ENCODE measurements at places on chromosomes 2 and 18.

DNA sequence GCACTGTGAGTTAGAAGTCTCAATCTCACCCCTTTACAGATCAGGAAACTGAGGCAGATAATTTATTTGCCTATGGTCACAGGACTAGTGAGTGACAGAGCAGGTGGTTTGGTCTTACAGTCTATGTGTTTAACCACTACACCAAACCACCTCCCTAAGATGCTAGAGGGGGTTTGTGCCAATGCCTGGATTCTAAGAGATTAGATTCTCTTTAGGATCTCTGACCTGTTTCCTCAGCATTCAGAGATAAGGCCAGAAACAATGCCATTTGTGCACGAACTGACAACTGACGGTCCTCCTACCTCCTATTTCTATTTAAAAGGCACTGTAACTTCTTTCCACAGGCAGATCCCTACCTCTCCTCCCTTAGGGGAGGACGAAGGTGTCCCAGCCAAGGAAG, 2.3 kb upstream of the SLC20A1 start:
- H3K4me3 ChIP-seq = no peak overlapping the region
- H3K4me1 ChIP-seq = peaks cover 9% of the 10 kb centered on the region
- H3K27me3 ChIP-seq = no peaks in the 10 kb centered on the region
- H3K27ac ChIP-seq = no peak overlapping the region

DNA sequence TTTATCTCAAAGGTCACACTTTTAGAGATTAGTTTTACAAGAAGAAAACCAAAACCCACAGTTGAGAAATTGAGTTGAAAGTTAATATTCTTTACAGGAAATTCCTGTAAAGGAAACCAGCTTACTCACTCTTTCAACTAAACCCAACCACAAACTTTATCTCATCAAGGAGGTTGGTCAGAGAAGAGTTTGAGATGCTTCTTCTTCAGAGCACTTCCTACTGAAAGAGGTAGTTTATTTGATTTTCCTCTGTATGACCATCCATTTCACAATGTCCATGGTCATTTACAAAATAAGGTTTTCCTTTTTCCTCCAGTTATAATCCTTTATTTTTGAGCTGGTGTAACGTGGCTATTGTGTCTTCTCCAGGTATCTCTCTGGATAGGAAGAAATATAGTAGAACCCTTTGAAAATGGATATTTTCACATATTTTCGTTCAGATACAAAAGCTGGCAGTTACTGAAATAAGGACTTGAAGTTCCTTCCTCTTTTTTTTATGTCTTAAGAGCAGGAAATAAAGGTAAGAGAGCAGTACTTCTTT, 4.5 kb upstream of the IL18RAP start:
- no peaks in the 10 kb centered on the region for H3K27me3 ChIP-seq
- H3K4me3 ChIP-seq = no peak overlapping the region
- no peak overlapping the region for H3K27ac ChIP-seq
- no peaks in the 10 kb centered on the region for H3K36me3 ChIP-seq
- H3K4me1 ChIP-seq = no peaks in the 10 kb centered on the region
- no peak for DNase-seq

GRCh38 chr2:119261493-119262225, 38.0 kb downstream of the STEAP3 start:
- H3K4me1 ChIP-seq = peaks cover 12% of the 10 kb centered on the region
- no peaks in the 10 kb centered on the region for H3K27me3 ChIP-seq
- H3K4me3 ChIP-seq = no peak overlapping the region
- no peaks in the 10 kb centered on the region for H3K36me3 ChIP-seq

- H3K4me1 ChIP-seq = no peaks in the 10 kb centered on the region
- no peaks in the 10 kb centered on the region for H3K27me3 ChIP-seq
- no peak for DNase-seq
- H3K36me3 ChIP-seq = no peaks in the 10 kb centered on the region
- no peak overlapping the region for H3K4me3 ChIP-seq
Measured at GRCh38 chr2:235333076-235333475, 160.8 kb upstream of the AGAP1 start.

GRCh38 chr18:12408247-12408869, 629 bp downstream of the PRELID3A start:
- no peaks in the 10 kb centered on the region for H3K27me3 ChIP-seq
- H3K4me3 ChIP-seq = peak overlapping the region; percentile 53
- no peaks in the 10 kb centered on the region for H3K36me3 ChIP-seq
- H3K27ac ChIP-seq = no peak overlapping the region
- no peak for DNase-seq

- H3K27me3 ChIP-seq = no peaks in the 10 kb centered on the region
- no peak for DNase-seq
- no peaks in the 10 kb centered on the region for H3K36me3 ChIP-seq
- H3K4me1 ChIP-seq = no peaks in the 10 kb centered on the region
- H3K27ac ChIP-seq = no peak overlapping the region
- no peak overlapping the region for H3K4me3 ChIP-seq
Measured at GRCh38 chr2:30371028-30371689, 75.9 kb upstream of the LCLAT1 start.

- no peaks in the 10 kb centered on the region for H3K27me3 ChIP-seq
- H3K27ac ChIP-seq = no peak overlapping the region
- no peak overlapping the region for H3K4me3 ChIP-seq
Measured at GRCh38 chr2:237304763-237305514, 109.0 kb downstream of the COL6A3 start.

- H3K4me1 ChIP-seq = no peaks in the 10 kb centered on the region
- DNase-seq = no peak
- no peaks in the 10 kb centered on the region for H3K27me3 ChIP-seq
- no peak overlapping the region for H3K4me3 ChIP-seq
Measured at GRCh38 chr18:38032516-38032915, 466.9 kb upstream of the CELF4 start.

GRCh38 chr2:70851704-70852103, 16.1 kb upstream of the CD207 start:
- no peak overlapping the region for H3K4me3 ChIP-seq
- H3K27me3 ChIP-seq = no peaks in the 10 kb centered on the region
- no peaks in the 10 kb centered on the region for H3K36me3 ChIP-seq
- H3K4me1 ChIP-seq = no peaks in the 10 kb centered on the region

GRCh38 chr18:48026216-48026615, 95.8 kb upstream of the SMAD2 start:
- DNase-seq = no peak
- no peak overlapping the region for H3K4me3 ChIP-seq
- H3K4me1 ChIP-seq = peaks cover 2% of the 10 kb centered on the region
- no peak overlapping the region for H3K27ac ChIP-seq
- no peaks in the 10 kb centered on the region for H3K27me3 ChIP-seq

DNA sequence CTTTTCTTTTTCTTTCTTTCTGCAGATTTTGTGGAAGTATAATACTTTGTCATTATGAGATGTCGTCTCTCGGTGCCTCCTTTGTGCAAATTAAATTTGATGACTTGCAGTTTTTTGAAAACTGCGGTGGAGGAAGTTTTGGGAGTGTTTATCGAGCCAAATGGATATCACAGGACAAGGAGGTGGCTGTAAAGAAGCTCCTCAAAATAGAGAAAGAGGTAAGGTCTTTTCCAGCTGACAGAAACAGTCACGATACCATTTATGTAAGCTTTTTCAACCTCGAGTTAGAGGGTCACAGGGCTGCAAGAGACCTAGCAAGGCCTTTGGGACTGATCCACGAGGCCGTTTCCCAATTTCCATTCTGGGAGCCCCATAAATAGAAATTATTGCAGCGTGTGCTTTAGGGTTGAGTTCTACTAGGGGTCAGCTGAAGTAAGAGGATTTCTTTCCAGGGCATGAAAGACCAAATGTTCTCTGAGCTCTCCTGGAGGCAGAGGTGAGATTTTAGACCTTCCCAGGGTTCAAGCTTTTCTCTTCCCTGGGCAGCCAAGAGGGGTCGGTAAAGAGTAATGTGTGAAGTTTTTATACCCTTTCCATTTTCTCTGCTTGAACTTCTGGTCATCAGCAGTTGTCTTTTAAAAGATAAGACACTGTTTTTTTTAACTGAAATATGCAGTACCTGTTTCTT, 15.5 kb downstream of the MAP3K20 start:
- H3K27ac ChIP-seq = no peak overlapping the region
- DNase-seq = no peak
- no peak overlapping the region for H3K4me3 ChIP-seq
- no peaks in the 10 kb centered on the region for H3K36me3 ChIP-seq
- H3K27me3 ChIP-seq = no peaks in the 10 kb centered on the region

GRCh38 chr18:42477267-42477666, 522.2 kb downstream of the PIK3C3 start:
- H3K4me3 ChIP-seq = no peak overlapping the region
- no peaks in the 10 kb centered on the region for H3K36me3 ChIP-seq
- no peaks in the 10 kb centered on the region for H3K4me1 ChIP-seq
- no peak for DNase-seq
- H3K27ac ChIP-seq = no peak overlapping the region
- H3K27me3 ChIP-seq = no peaks in the 10 kb centered on the region

- no peak overlapping the region for H3K27ac ChIP-seq
- no peak for DNase-seq
- H3K4me1 ChIP-seq = no peaks in the 10 kb centered on the region
- H3K4me3 ChIP-seq = no peak overlapping the region
- no peaks in the 10 kb centered on the region for H3K27me3 ChIP-seq
Measured at GRCh38 chr2:227415538-227416424, 28.0 kb upstream of the SCYGR1 start.

DNA sequence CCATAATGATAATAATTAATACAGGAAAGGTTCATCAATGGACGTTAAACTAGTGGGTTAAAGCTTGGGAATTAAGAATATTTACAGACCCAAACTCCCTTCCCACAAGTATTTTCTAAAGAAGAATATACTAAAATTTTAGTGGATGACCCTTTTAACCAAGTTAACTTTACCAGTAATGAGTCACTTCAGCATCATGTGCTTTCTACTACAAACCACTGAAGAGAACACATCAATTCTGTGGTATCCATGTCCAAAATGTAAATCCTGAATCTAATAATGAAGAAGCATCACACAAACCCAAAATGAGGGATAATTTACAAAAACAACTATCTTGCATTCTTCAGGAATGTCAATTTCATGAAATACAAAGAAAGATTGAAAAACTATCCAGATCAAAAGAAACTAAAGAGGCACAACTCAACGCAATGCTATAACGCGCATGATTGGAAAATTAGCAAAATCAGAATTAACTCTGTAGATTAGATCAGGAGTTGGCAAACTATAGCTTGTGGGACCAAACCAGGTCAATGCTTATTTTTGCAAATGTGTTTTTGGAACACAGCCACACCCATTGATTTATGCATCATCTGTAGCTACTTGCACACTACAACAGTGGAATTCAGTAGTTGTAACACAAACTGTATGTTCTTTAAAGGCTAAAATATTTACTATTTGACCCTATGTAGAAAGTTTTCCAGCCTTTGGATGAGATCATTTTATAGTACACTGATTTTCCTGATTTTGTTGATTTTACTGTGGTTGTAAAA, 27.5 kb downstream of the COPS8 start:
- no peak for DNase-seq
- H3K27ac ChIP-seq = no peak overlapping the region
- no peaks in the 10 kb centered on the region for H3K36me3 ChIP-seq
- H3K4me3 ChIP-seq = no peak overlapping the region

- DNase-seq = peak; percentile 68
- H3K4me3 ChIP-seq = no peak overlapping the region
- H3K4me1 ChIP-seq = peaks cover 25% of the 10 kb centered on the region
- H3K27ac ChIP-seq = no peak overlapping the region
- 0 out of 2 replicates have a peak, but pooled peaks cover 2% of the 10 kb centered on the region for H3K27me3 ChIP-seq
Measured at GRCh38 chr2:9770308-9771100, 72.8 kb upstream of the TAF1B start.

- no peak overlapping the region for H3K4me3 ChIP-seq
- peaks cover 7% of the 10 kb centered on the region for H3K36me3 ChIP-seq
- no peak for DNase-seq
- H3K27ac ChIP-seq = no peak overlapping the region
- no peaks in the 10 kb centered on the region for H3K27me3 ChIP-seq
Measured at GRCh38 chr2:27621524-27621923, 7.3 kb downstream of the CCDC121 start.

- no peaks in the 10 kb centered on the region for H3K27me3 ChIP-seq
- DNase-seq = no peak
- H3K4me3 ChIP-seq = no peak overlapping the region
- H3K27ac ChIP-seq = no peak overlapping the region
Measured at GRCh38 chr2:165162466-165162865, 41.4 kb downstream of the SCN3A start.

DNA sequence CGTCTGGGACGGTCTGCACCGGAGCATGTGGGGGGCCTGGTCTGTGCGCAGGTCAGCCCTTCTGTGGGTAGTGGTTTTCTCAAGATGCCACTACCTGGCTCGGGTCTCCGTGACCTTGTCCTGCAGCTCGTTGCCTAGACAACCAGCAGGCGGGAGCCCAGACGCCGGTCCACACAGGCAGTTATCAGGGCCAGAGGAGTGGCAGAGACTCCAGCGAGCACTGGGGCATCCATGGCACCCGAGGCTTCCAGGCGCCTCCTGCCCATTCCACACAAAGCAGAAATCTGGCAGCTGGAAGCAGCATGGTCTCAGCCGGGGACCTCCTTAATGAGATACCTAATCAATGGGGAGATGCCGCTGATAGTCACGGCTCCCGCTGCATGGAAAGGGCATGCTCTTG, 156.1 kb downstream of the FAM210A start:
- H3K36me3 ChIP-seq = no peaks in the 10 kb centered on the region
- H3K4me1 ChIP-seq = no peaks in the 10 kb centered on the region

DNA sequence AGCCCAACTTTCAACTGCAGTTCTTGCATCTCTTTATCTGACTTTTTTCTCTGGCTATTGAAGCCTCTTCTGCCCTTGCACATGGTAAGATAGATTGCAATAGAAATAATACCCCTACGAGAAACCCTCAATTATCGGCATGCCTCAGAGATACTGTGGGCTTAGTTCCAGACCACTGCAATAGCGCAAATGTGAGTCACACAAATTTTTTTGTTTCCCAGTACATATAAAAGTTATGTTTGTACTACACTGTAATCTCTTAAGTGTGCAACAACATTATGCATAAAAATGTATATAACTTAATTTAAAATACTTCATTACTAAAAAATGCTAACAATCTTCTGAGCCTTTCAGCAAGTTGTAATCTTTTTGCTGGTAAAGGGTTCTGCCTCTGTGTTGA, 124.7 kb downstream of the PDE1A start:
- no peak overlapping the region for H3K4me3 ChIP-seq
- H3K4me1 ChIP-seq = no peaks in the 10 kb centered on the region
- DNase-seq = no peak
- H3K36me3 ChIP-seq = no peaks in the 10 kb centered on the region

DNA sequence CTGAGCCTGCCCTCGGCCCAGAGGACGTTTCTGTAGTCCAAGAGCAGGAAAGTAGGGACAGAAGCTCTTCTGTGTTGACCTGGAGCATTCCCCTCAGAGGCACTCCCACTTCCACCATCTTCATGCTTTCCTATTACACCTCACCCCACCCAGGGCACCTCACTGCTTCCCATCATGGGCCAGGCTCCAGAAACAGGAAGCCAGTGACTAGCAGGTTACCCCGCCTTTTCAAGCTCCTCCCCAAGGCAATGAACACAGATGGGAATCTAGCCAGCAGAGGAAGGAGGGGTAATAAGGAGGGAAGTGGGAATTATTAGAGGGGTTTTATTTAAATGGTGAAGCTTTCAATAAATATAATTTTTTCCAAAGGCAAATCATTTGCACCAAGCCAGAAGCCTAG, 308.8 kb upstream of the MGAT5 start:
- H3K27ac ChIP-seq = no peak overlapping the region
- H3K4me1 ChIP-seq = no peaks in the 10 kb centered on the region
- no peak for DNase-seq
- H3K36me3 ChIP-seq = no peaks in the 10 kb centered on the region

Measured in H1 (cell line).